ENCODE measurements at places on chromosomes 7 and 10. TPM values are rescaled to one million over a fixed set of nuclear protein-coding genes. Genes with fewer than 3 reads are reported as not detected.

ALOX5 gene
- not detected for total RNA-seq

FZD8 gene
- total RNA-seq: 28.0 TPM

FLNC gene
- 28.6 TPM for total RNA-seq

TRPV5 gene
- total RNA-seq: not detected

OR6B1 gene
- total RNA-seq: not detected

- no peak for DNase-seq
- no peak overlapping the region for H3K4me3 ChIP-seq
- H3K27ac ChIP-seq: no peak overlapping the region
- H3K36me3 ChIP-seq: no peaks in the 10 kb centered on the region
- peaks cover 45% of the 10 kb centered on the region for H3K4me1 ChIP-seq
Measured at GRCh38 chr10:24708081-24708480, 15.6 kb downstream of the ARHGAP21 start.

GRCh38 chr10:5297466-5297865, 67.3 kb upstream of the UCN3 start:
- peaks cover 15% of the 10 kb centered on the region for H3K27me3 ChIP-seq
- peaks cover 10% of the 10 kb centered on the region for H3K4me1 ChIP-seq
- no peaks in the 10 kb centered on the region for H3K36me3 ChIP-seq
- no peak overlapping the region for H3K27ac ChIP-seq
- H3K4me3 ChIP-seq: no peak overlapping the region

- no peaks in the 10 kb centered on the region for H3K36me3 ChIP-seq
- no peak overlapping the region for H3K4me3 ChIP-seq
Measured at GRCh38 chr10:3215153-3215775, 42.7 kb upstream of the PITRM1 start.

DNA sequence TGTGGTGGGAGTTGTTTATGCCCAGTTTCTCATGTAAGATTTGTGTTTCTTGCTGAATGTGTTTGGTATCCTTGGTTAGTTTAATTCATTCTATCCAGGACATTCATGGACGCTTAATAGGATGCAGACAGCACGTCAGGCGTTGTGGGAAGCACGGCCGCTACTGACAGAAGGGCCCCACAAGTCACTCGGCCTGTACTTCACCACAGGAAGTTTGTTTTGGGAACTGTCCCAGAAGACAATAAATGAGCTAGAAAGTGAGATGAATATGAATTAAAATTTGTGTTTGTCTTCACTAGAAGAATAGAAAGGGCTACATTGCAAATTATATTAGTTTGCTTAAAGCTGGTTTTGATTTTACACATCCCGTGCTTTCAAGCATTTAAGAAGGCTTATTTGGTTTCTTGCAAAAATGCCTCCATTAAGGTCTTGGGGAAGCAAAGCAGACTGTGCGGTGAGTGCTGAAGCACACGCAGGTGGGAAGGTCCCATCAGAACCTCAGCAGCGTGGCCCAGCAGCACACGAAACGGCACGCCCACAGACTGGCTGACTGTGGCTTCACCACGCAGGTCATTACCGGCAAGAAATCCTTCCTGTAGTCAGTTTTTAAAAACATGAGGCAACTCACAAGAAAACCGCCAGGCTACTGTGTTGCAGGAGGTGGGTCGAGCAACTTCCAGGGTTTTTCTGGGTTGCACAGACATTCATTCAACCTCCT, 74.1 kb downstream of the VIPR2 start:
- H3K4me3 ChIP-seq: no peak overlapping the region
- no peaks in the 10 kb centered on the region for H3K36me3 ChIP-seq
- H3K27me3 ChIP-seq: no peaks in the 10 kb centered on the region
- no peak for DNase-seq

DNA sequence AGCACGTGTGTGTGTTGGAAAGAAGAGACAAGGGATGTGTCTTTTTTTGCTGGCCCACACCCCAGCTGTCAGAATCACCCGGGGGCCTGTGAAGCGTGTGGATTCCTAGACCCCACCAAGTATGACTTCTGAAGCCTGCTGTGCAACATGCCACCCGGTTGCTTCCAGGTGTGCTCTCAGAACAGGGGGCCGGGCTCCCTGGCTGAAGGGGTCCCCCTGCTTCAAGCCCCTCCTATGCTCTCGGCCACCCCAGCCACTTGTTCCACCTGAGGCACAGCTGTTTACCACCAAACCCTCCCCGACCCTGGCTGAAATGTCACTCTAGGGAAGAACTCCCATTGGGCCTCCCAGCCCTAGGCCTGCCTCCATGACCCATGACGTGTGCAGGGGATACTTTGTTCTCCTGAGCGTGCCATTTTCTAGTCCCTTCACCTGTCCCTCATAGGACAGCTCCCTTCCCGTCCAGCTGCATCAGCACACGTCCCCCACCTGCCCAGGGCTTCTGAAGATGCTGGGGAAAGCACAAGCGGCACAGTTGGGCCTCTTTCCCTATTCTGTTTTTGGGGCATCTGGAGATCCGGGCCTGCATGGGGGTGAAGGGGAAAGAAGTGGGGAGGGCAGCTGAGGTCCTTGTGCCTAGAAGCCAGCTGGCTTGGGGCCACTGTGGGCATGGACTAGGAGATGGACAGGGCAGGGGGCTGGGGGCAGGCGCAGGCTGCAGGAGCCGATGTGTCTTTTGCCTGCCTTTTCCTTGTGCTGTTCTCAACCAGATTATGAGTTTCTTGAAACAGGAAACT, 33.3 kb downstream of the CRHR2 start:
- no peaks in the 10 kb centered on the region for H3K27me3 ChIP-seq
- H3K4me3 ChIP-seq: no peak overlapping the region
- H3K4me1 ChIP-seq: peaks cover 4% of the 10 kb centered on the region
- H3K27ac ChIP-seq: no peak overlapping the region
- no peak for DNase-seq
- H3K36me3 ChIP-seq: peaks cover 17% of the 10 kb centered on the region

- DNase-seq: no peak
- H3K4me3 ChIP-seq: no peak overlapping the region
- peaks cover 47% of the 10 kb centered on the region for H3K4me1 ChIP-seq
- H3K27ac ChIP-seq: peak overlapping the region; percentile 89
Measured at GRCh38 chr10:114024876-114025610, 18.6 kb upstream of the ADRB1 start.

- no peaks in the 10 kb centered on the region for H3K27me3 ChIP-seq
- H3K4me3 ChIP-seq: no peak overlapping the region
- no peak for DNase-seq
- no peaks in the 10 kb centered on the region for H3K36me3 ChIP-seq
- peaks cover 10% of the 10 kb centered on the region for H3K4me1 ChIP-seq
Measured at GRCh38 chr7:77247206-77247850, 47.7 kb upstream of the FGL2 start.

GRCh38 chr10:110487411-110488331, 10.0 kb upstream of the DUSP5 start:
- no peak overlapping the region for H3K4me3 ChIP-seq

GRCh38 chr7:53350241-53350640, 314.8 kb downstream of the POM121L12 start:
- H3K4me1 ChIP-seq: no peaks in the 10 kb centered on the region
- H3K4me3 ChIP-seq: no peak overlapping the region
- H3K36me3 ChIP-seq: no peaks in the 10 kb centered on the region
- H3K27me3 ChIP-seq: no peaks in the 10 kb centered on the region

GRCh38 chr7:114158275-114158674, 239.5 kb upstream of the PPP1R3A start:
- DNase-seq: no peak
- no peaks in the 10 kb centered on the region for H3K27me3 ChIP-seq
- H3K36me3 ChIP-seq: peaks cover 3% of the 10 kb centered on the region
- H3K4me3 ChIP-seq: no peak overlapping the region

DNA sequence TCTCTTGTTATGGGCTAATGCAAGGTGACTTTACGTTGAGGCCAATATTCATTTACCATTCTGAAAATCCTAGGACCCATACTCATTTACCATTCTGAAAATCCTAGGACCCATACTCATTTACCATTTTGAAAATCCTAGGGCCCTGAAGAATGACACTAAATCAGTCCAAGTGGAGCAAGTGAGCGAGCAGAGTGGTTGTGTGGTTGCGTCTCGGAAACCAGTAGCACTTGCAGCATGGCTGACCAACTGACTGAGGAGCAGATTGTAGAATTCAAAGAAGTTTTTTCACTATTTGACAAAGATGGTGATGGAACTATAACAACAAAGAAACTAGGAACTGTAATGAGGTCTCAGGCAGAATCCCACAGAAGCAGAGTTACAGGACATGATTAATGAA, 6.9 kb downstream of the SAR1A start:
- no peak overlapping the region for H3K27ac ChIP-seq
- no peak overlapping the region for H3K4me3 ChIP-seq
- DNase-seq: no peak
- no peaks in the 10 kb centered on the region for H3K27me3 ChIP-seq

DNA sequence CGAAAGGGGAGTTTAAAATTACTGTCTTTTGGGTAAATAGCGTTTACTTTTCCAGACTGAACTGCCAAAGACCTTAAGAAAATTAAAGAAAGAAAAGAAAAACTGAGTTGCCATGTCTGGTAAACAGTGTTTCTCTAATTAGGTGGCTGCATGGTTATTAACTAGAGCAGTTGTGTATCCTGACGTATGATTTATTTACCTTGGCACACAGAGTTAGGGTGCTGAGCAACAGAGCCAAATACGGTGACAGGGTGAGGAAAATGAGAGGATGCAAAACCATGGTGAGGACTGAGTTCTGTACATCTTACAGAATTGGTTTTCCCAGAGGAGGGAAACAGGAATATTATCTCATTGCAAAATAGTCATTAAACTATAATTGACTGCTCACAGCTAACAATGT, 546.4 kb upstream of the FZD8 start:
- H3K27ac ChIP-seq: no peak overlapping the region
- H3K27me3 ChIP-seq: no peaks in the 10 kb centered on the region
- DNase-seq: no peak
- no peak overlapping the region for H3K4me3 ChIP-seq

- peaks cover 2% of the 10 kb centered on the region for H3K36me3 ChIP-seq
- no peak overlapping the region for H3K4me3 ChIP-seq
- peaks cover 13% of the 10 kb centered on the region for H3K4me1 ChIP-seq
- no peak overlapping the region for H3K27ac ChIP-seq
- DNase-seq: no peak
Measured at GRCh38 chr10:103353281-103353680, 2.3 kb upstream of the PCGF6 start.

- H3K4me1 ChIP-seq: peaks cover 2% of the 10 kb centered on the region
- no peaks in the 10 kb centered on the region for H3K36me3 ChIP-seq
- no peak overlapping the region for H3K4me3 ChIP-seq
- H3K27me3 ChIP-seq: peaks cover 25% of the 10 kb centered on the region
- no peak overlapping the region for H3K27ac ChIP-seq
- no peak for DNase-seq
Measured at GRCh38 chr7:50497068-50497642, 47.0 kb upstream of the FIGNL1 start.

DNA sequence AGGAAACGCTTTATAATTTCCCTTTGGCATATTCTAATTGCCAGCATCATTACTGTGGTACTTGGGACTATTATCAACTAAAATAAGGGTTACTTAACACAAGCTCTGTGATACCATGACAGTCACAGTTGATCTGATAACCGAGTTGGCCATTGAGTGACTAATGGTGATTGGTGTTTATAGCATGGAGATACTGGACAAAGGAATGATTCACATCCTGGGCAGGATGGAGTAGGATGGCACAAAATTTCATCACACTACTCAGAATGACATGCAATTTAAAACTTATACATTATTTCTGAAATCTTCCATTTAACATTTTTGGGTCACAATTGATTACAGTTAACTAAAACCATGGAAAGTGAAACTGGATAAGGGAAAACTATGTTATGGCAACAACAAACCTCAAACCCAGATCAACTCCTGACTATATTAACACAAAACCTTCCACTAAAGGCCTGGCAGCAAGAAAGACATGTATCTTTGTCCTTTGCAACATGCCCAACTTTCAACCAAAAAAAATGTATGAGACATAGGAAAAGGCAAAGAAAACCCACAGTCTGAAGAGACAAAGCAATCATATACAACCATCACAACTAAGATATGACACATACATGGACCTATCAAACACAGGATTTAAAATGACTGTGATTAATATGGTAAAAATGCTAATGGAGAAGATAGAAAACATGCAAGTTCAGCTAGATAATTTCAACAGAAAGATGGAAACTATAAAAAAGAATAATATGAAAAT, 208.5 kb upstream of the NRP1 start:
- DNase-seq: no peak
- H3K4me1 ChIP-seq: no peaks in the 10 kb centered on the region
- H3K36me3 ChIP-seq: peaks cover 3% of the 10 kb centered on the region
- H3K27me3 ChIP-seq: peaks cover 19% of the 10 kb centered on the region
- H3K27ac ChIP-seq: no peak overlapping the region

DNA sequence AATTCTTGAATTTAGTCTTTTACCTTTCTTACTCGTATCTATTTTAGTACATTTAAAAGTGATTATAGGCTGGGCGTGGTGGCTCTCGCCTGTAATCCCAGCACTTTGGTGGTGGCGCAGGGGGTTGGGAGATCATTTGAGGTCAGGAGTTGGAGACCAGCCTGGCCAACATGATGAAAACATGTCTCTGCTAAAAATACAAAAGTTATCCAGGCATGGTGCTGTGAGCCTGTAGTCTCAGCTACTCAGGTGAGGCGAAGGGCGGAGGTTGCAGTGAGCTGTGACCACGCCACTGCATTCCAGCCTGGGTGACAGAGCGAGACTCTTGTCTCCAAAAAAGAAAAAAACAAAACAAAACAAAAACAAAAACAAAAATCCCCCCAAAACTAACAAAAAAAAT, 12.2 kb downstream of the PRKCQ start:
- DNase-seq: no peak
- H3K36me3 ChIP-seq: no peaks in the 10 kb centered on the region
- no peaks in the 10 kb centered on the region for H3K4me1 ChIP-seq
- H3K27me3 ChIP-seq: peaks cover 12% of the 10 kb centered on the region
- H3K27ac ChIP-seq: no peak overlapping the region

DNA sequence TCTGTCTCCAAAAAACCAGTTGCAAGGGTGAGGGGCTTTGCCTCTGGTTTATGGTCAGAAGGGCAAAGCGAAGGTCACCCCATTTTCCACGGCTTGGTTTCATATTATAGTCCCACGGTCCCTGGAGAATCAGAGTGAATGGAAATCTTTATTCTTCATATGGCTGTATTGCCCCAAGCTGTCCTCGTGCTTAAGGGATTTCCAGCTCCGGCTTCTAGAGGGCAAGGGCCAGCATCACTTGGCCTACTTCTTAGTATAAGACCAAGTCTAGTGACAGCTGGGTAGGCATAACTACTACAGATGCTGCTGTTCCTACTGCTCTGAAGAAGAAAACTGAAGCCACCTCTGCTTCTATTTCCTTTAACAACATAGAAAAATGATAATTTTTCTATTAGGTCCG, 63.2 kb downstream of the PARP12 start:
- no peak overlapping the region for H3K27ac ChIP-seq
- peaks cover 6% of the 10 kb centered on the region for H3K4me1 ChIP-seq
- no peaks in the 10 kb centered on the region for H3K27me3 ChIP-seq
- no peak for DNase-seq
- H3K36me3 ChIP-seq: no peaks in the 10 kb centered on the region

GRCh38 chr7:143384148-143384547, 3.0 kb downstream of the ZYX start:
- H3K4me1 ChIP-seq: peaks cover 15% of the 10 kb centered on the region
- no peak for DNase-seq
- H3K27ac ChIP-seq: no peak overlapping the region
- no peaks in the 10 kb centered on the region for H3K27me3 ChIP-seq

Measured in osteocyte (in vitro differentiated cells).